ENCODE measurements at places on chromosomes 5 and 9.

GRCh38 chr5:107820429-107820828, 149.7 kb upstream of the EFNA5 start:
- no peak for DNase-seq

- peak; percentile 6 for DNase-seq
These were observed 69.9 kb upstream of the OR2K2 start for GRCh38 chr9:111399772-111400563.

DNA sequence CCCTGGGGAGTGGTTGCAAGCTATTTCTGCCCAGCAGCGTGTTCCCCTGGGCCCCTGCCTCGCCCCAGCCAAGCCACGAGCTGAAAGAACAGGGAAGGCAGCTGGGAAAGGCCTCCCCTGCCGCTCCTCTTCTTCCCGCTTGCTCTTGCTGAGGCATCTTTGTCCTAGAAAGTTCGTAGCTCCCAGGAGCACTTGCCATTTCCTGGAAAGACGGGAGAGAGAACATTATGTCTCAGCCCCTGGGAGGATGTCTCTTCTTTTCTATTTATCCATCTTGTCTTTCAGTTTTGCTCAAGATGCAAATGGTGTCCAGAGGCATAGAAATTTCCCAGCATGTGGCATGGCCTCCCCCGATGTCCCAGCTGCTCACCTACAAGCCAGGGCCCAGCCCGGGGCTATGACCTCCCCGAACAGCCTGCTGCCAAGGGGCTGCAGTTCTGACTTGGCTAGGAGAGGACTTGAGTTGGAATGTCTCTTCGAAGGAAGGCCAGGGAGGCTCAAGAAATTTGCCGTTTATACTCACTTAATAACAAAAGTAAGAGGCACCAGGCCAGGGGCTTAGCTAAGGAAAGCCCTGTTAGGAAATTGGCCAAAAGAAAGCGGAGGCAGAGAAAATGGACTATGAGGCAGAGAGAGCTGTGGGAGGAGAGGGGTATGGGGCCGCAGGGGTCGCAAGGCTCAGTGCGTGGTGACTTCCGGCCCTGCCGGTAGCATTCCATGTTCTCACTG, 87.3 kb downstream of the LIFR start:
- DNase-seq: no peak

DNA sequence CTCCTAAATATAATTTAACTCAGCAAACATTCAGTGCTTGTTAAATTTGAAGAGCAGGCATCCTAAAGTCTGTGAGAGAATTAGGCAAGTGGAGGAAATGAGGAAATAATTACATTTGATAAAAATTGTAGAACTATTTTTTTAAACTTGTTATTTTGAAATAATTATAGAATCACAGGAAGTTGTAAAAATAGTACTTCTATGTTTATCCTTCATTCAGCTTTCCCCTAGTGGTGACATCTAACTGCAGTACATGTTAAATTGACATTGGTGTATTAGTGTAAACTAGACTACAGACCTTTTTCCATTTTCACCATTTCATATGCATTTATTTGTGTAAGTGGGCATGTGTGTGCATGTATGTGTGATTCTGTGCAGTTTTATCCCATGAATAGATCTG, 51.6 kb downstream of the F2RL2 start:
- DNase-seq: no peak

DNA sequence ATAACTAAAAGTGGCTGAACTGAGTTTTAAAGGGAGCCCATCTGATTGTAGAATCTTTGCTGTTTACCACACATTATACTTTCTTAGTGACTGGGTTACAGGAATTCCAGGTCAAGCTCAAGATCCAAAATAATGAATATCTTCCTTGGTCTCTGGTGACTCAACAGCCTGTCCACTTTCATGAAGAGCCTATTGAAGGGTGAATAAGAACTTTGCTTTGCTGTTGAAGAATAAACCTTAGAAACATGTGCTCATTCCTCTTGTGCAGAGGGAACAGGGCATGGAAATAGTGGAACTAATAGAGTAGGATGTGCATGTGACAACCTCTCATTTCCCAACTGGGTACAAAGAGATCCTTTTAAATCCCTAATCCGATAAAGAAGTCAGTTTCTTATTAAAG, 21.4 kb downstream of the ALDH1A1 start:
- DNase-seq: no peak
